Panc1 (cell line): ENCODE measurements at places on chromosomes 12 and 14.

- DNase-seq, result no peak
These were observed 409.0 kb upstream of the DCN start for GRCh38 chr12:91591639-91591987.

GRCh38 chr12:121717041-121717699 is 4.6 kb downstream of the TMEM120B start:
- DNase-seq, result no peak

GRCh38 chr12:111457071-111457470 is 51.3 kb downstream of the SH2B3 start:
- DNase-seq, result no peak

- no peak for DNase-seq
These were observed 336.0 kb downstream of the CEP128 start for GRCh38 chr14:80605536-80605935.

DNA sequence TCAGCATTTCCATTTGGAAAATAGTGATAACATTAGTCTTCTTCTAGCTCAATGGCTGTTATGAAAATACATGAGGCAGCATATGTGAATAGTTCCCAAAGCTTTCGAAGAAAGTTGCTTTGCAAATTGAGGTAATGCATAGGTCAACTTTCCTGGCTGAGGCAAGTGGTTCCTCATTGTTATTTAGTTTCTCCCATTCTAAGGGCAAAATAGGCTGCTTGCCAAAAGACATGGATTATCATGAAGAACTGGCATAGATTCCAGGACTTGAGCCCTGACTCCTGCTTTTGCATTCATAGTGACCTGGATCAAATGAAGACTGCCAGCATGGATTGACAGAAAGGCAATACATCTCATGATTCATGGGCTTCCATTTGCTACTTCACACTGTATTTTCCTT is 35.7 kb downstream of the LRFN5 start:
- no peak for DNase-seq

GRCh38 chr12:12128670-12129069 is 57.9 kb downstream of the BCL2L14 start:
- no peak for DNase-seq

DNA sequence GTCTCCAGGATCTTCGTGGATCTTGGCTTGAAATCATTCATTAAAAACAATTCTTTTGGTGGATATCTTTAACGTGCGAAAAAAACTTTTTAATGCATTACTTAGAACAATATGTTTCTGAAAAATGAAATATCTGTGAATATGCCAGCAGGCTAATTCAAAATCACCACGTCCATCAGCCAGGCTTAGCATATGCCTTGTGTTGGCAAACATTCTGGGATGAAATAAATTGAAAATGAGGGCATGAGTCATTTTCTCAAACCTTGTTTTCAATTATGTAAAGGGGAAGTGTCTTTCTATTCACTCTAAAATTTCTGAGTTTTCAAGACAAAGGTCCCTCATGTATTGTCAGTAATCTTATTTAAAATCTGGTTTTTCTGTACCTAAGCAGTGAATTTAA is 393.9 kb downstream of the PAWR start:
- no peak for DNase-seq

DNA sequence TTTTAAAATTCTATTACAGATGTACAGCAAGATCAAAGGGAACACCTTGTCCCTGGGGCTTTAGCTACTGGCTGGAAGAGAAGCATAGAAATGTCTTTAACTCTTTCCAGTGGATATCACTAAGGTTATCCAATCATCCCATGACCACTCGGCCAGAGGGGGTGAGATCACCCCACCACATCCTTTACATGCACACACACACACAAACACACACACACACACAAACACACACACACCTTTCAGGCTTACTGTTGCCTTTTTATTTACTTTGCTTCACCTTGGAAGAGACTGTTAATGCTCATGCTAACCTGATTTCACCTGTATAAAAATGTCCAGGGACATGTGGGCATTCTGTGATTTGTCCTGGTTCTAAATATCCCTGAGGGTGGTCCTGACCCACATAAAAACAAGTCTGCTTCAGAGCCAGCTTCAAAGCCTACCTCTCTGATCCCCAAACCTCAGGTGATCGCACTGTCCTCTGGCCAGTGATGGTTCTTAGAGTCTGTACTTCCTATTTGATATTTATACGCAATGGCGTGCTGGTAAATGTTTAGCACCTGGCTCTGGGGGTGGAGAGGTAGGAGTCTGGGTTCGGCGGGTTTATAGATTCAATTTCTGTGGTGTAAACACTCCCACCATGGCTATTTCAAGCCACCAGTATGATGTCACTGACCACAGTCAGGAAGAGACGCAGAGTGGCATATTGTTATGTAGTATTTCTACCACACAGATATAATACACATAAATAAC is 166.1 kb upstream of the EEA1 start:
- no peak for DNase-seq

GRCh38 chr12:128586451-128587029 is 237.2 kb downstream of the SLC15A4 start:
- DNase-seq, result no peak

DNA sequence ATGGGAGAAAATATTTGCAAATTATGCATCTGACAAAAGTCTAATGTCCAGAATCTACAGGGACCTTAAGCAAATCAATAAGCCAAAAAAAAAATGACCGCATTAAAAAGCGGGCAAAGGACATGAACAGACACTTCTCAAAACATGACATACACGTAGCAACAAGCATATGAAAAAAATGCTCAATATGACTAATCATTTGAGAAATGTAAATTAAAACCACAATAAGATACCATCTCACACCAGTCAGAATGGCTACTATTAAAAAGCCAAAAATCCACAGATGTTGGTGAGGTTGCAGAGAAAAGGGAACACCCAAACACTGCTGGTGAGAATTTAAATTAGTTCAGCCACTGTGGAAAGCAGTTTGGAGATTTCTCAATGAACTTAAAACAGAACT is 16.1 kb downstream of the PAWR start:
- DNase-seq, result no peak

DNA sequence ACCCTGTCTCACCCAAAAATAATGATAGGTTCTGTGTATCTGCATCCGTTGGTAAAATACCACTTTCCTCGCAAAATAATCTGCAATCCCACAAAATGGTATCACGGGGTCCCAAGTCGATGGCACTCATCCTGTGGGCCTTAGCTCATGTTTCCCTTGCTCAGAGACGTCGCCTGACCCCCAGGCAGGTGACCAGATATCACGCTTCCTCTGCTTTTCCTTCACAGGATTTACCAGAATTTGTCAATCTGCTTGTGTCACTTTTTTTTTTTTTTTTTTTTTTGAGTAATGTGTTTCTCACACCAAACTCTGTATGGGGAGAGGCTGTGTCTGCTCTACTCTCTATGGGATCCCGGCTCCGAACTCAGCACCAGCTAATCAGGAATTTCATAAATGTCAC is 162.7 kb downstream of the PRKCH start:
- no peak for DNase-seq

GRCh38 chr12:12582895-12583303 is 20.2 kb upstream of the DUSP16 start:
- no peak for DNase-seq

DNA sequence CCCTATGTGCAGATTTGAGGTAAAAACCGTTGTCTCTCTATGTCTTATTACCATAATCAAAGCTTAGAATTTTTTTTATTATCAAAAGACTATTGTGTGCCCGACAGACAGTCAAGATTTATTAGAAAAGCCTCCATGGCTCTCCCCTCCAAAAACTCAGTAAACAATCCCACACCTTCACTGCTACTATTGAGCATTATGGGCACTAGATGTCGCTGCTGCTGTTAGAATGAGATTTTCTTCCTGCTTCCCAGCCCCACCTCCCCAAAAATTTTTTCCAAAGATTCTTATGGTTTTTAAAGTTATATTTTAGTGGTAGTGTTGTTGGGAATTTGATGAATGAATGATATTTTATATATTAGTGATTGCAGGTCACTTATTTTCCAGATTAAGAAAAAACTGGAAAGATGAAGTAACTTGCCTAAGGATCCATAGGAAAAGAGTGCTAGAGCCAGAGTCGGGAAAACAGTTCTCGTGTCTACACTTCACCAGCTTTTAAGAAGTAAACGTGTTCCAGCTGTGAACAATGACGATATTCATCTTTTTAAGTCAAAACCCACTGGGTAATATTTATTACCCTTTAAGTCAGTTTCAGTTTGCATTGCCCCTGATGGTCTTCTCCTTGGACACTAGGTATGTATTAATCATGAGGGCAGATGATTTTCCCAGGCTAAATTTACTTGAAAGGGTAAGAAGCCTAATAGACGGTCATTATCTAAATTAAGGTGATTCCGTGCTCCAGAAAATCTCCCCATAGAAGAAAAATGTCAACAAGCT is 12.2 kb upstream of the FOXG1 start:
- peak; percentile 12 for DNase-seq

DNA sequence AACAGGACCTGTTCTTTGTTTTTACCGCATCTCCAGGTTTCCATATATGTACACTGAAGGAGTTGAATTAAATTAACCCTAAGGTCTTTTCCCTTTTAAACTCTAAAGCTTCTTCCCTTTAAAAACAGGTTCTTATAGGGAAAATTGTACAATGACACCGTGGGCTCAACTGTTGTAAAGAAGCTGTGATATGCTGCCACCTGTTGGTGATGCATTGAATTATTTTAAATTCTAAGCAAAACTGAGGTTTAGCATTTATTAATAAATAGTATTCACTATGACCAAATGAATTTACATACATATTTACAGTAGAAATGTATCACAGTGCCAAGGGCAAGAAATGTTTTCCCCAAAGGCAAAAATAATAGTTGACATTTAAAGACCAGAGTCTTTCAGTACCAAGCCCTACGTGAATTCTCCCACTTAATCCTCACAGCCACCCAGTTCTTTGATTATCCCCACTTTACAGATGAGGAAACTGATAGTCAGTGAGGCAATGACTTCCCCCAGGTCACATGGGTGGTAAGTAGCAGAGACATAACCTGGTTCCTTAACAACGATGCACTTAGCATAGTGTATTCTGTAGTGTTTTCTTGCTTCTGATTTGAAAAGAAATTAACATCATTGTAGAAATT is 35.7 kb upstream of the TMEM263 start:
- DNase-seq, result no peak

GRCh38 chr12:46788072-46788887 is 37.5 kb downstream of the SLC38A4 start:
- no peak for DNase-seq

- DNase-seq, result no peak
These were observed 367.5 kb downstream of the DAD1 start for GRCh38 chr14:22221508-22221907.

- DNase-seq, result no peak
These were observed 490.9 kb upstream of the TBX3 start for GRCh38 chr12:115174920-115175319.

GRCh38 chr12:31600252-31600651 is 9.3 kb upstream of the DENND5B start:
- no peak for DNase-seq

- no peak for DNase-seq
These were observed 213.0 kb upstream of the PDE3A start for GRCh38 chr12:20155374-20155773.

DNA sequence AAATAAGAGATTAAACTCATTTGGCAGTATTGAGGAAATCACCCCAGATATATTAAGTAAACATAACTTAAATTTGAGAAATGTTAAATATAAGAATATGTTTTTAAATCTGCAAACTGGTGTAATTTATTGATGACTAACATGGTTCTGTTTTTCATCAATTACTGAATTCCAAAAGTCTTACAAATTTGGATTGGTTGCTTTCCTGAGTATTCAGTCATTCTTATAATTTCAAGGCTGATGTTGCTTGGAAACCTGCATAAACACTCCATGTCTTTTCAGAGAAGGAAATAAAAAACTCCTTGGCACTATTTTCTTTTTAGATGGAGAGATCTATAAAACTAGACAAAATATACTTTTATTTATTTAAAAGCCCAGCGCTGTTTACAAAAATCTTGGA is 71.7 kb downstream of the NOVA1 start:
- no peak for DNase-seq

DNA sequence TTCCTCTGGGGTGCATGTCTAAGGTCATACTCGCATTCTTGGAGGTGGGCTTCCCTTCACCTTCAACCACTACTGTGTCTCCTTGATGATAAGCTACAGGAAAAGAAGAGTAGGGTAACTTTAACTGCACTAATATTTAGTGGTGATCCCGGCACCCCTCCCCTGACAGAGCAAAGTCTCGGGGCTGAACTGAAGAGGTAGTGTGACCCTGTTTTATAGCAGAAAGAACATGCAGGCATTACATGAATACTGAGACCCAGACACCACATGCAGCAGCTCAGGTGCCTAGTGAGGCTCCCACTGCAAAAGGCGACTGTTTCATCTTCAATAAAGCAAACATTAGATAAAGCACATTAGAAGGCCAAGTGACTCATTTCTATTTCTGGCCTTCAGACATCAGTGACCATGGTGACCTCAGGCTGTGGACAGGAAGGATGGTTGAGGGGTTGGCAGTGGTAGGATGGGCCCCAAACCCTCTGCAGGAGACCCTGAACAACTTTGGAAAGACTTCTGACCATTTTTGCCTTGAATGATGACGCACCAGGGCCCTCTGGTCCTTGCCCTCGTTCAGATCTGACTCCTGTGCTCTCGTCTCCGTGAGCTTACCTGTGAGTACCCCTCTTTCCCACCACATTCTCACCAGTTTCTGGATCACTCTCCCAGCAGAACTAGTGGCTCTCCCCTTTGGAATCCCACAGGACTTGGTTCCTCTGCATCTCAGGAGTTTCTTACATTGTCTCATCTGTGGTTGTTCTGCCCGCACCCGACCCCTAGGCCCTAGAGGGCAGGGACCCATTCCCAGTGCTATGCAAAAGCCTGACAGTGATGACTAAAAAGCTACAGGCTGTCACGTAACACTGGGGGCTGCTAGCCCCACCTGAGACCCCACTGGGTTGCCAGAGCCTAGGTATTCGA is 23.8 kb upstream of the JPH4 start:
- no peak for DNase-seq

DNA sequence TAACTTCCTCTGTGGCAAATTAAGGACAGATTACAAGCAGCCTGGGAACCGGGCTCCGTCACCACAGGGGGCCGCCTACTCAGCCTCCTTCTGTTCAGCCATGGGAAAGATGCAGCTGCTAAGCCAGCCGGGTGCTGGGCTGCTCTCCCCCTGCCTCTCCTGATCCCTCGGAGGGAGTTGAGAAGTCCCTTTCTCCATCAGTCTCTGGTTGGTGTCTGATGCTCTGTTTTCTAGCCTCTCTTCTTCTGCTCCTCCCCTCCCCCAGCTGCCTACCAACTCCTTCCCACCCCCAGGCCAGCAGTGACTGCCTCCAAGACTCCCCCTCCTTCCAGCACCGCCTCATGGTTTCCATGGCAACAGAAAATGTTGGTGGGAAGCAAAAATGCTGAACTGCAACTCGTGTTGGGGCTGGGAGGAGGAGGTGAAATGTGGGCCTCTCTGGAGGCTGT is 486.7 kb downstream of the APAF1 start:
- DNase-seq, result no peak

DNA sequence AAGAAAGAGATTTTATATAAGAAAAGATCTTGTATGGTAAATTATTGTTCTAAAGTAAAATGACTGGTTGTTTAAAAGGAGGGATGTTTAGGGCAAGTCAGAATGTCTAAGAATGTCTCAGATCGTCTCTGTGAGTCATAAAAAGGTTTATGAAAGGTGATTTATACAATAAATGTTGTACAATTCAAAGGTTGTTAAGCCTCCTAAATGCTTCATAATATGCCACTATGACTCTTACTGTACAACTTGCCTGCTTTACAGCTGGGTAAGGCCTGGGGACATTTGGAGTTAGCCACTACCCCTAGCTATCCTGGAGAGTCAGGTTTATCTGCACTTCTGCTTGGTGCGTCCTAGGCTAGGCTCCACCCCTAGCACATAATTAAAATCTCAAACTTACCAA is 927.4 kb downstream of the FSCB start:
- DNase-seq, result no peak
